ENCODE measurements at places on chromosomes 13 and 19.

DNA sequence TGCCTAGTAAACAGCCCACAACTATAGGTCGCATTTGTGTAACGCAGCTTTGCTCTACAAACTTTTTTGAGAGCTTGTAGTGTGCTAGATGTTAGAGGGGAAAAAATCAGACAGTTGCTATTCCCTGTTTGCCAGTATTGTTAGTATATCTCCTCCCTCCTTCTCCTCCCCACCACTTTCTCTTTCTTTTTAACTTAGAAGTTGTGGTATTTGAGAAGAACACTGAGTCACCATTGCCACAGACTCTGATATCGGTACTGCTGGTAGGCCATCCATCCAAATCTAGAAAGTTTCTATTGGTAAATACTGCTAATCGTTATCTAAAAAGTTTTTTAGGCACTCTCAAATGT is 666 bp downstream of the POMP start:
- no peak for DNase-seq

GRCh38 chr13:90510319-90510718 is 837.2 kb upstream of the MIR17HG start:
- no peak for DNase-seq

DNA sequence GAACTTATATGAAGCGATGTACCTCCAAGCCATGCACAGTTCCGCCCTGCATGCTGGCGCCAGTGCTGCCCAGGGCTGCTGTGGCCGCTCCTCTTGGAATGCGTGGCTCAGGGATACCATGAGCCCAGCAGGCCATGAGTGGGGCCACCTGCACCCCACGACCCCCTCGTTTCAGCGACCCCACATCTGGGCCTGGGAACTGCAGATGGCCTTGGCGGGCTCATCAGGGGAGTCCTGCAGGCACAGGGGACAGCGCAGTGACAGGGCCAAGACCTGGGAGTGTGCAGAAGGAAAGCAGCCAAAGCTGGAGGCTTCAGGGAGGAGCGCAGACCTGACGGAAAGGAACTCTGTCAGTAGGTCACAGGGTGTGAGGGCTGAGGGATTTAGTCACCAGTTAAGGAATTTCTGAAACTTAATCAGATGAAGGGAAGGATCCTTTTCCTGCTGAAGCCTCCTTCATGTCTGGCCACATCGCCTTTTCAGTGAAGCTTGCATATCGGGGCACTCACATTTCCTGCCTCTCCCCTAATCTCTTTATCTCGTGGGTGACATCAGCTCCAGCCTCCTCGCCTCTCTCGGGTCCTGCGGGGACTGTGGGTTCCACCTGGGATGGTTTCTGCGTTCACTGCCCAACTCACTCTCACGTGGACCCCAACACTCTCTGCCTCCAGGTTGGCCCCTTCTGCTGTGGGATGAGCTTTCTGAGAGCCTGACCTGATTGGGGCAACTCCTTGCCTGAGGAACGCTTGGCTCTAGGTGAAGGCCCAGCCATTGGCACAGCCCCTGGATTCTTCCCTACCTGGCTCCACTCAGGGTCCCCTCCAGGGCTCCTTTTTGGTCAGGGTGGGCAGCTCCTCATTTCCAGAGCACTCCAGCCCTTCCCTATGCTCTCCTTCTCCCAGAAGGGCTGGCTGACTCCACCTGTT is 123.5 kb downstream of the CRYL1 start:
- DNase-seq, result no peak

DNA sequence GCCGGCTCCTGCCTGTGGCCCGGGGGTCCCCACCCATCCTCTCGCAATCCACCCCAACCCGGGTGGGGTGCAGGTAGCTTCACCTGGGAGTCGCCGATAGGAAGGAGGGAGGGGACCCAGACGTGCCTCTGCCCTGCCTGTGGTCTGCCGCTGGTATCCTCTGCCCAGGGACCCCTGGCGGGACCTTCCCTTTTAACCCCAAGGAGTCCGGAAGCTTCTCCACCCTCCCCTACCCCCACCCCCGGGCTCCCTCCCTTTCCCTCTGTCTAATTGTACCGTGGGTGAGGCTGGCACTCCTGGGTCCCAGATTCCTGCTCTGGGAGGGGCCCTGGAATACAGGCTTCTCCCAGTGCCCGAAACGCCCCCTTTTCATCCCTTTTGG is at the start of gene KLK10:
KLK10 (minus strand) TSS at position 166 of the 382 bp plus-strand sequence. CDS start 579 bp downstream, outside the sequence.
- no peak for DNase-seq

DNA sequence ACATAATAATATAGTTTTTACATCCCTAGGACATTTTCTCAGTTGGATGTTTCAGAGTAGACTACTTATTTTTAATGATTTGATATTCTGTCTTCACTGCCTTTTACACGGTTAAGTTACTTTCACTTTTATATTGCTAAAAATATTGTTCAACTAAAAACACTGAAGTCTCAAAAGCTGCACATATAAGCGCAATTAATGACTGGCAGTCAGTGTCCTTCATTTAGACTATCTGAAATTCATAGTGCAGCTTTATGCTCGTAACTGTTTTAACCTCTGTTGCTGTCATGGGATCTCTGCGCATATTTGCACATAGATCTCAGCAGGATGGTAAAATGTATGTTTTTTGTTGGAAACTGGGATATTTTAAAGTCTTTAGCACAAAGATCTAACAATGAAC is 864.3 kb downstream of the SLITRK6 start:
- DNase-seq, result no peak

DNA sequence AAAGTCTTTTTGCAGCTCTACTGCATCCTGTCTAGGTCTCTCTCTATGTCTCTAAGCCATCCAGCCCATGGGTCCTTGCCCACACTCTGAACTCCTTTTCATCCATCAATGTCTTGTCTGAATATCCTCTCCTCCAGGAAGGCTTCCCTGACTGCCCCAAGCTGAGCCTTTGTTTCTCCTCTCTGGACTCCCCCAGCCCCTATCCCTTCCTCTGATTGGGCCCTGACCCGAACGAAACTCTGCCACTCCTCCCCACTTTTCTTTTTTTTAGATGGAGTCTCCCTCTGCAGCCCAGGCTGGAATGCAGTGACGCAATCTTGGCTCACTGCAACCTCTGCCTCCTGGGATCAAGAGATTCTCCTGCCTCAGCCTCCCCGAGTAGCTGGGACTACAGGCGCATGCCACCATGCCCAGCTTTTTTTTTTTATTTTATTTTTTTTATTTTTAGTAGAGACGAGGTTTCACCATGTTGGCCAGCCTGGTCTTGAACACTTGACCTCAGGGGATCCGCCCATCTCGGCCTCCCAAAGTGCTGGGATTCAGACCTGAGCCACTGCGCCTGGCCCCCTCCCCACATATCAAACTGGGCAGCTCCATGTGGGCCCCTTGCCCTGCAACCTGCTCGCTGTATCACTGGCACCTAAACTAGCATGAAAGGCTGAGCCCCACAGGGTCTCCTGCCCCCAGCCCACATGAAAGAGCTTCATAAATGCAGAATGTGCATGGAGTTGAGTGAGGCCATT is 870 bp upstream of the UNC13A start:
- DNase-seq, result no peak

DNA sequence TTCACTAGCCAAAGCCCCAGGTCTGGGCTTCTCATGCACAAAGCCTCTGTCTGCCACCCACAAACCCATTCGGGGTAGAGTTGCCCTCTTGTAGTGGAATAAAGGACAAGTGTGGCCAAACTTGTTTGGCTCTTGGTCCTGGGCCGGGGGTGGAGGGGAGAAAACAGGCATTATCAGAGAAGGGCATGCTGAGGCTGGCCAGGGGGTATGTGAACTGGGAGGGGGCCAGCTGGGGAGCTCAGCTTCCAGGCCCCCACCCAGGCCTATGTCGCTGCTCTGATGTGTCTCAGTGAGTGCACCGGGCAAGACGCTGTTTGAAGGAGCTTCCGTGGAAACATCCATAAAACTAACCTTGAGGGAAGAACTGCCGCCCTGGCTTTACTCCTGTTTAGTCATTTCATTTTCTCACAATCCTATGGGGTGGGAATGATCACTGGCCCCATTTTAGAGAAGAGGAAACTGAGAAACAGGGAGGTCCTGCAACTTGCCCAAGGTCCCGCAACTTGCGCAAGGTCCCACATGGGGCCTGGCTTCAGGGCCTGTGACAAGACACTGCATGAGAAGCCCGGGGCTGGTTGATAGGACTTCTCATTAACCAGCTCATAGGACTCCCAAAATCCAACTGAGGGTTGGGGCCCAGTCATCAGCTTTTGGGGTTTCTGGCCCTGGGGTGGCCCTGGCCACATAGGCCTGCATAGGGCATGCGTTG is 30.8 kb downstream of the CCNE1 start:
- no peak for DNase-seq

DNA sequence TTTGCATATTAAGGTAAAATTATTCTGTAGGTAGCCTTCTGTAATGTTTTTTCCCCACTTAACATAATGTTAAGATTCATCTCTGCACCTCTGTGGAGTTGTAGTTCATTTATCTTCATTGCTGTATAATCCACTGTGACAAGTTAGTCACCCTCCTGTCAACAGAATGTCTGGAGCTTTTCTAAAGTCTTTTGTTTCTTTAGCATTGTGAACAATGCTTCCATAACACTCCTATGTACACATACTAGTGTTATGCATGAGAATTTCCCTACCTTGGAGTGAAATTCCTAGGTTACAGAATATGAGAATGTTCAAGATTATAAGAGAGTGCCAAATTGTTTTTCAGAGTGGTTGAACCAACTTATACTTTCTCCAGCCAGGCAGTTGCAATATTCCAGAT is 113.5 kb downstream of the COG6 start:
- no peak for DNase-seq

DNA sequence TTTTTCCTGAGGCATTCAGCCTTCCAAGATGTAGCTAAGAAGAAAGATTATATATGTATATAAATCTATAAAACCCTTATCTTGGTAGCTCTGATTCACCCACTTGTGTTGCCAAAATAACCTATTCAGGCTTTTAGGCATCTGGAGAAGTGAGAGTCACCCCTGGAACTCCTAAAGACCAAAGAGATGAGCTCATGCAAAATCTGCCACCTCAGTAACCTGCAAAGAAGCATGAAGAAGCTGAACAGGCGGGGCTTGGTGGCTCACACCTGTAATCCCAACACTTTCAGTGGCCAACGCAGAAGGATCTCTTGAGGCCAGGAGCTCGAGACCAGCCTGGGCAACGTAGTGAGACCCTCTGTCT is 393.7 kb downstream of the FOXO1 start:
- DNase-seq, result no peak

- DNase-seq, result no peak
These were observed 18.2 kb upstream of the UBAC2 start for GRCh38 chr13:99182439-99182838.

- DNase-seq, result no peak
These were observed 1.2 kb downstream of the CADM4 start for GRCh38 chr19:43638214-43638994.
